AG04450 (cell line): ENCODE measurements at places on chromosomes 3 and 15.

DNA sequence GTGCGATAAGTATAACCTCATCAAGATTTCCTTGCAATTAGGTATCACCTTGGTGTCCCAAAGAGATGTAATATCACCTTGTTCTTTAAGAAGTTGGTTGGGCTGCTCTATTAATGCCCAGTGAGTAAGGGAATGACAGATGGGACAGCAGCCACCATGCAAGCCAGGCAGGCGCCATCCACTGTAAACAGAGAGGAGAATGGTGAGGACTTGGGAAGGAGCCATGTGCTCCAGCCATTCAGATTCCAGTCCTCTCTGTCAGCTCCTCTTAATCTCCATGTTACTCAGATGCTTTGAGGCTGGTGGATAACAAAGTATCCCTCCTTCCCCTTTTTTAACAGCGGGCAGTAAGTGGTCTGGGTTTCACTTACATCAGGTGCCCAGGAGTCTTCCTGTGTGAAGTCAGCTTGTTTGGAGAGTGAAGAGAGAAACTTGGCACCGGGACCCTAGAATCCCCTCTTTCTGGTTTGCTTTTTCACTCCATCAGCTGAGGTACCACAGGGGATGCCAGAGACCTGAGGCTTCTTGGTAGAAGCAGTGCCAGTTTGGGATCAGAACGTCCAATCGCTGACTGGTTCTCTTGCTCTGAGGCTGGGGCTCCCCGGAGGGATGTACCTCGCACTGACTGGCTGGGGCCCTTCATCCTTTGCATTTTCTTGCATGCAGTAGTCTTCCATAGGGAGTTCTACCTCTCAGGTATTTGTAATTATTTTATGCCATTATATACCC lies 29.5 kb downstream of the SLCO3A1 start:
- no peak for DNase-seq

GRCh38 chr3:6512172-6512800 lies 348.6 kb upstream of the GRM7 start:
- no peak for DNase-seq

DNA sequence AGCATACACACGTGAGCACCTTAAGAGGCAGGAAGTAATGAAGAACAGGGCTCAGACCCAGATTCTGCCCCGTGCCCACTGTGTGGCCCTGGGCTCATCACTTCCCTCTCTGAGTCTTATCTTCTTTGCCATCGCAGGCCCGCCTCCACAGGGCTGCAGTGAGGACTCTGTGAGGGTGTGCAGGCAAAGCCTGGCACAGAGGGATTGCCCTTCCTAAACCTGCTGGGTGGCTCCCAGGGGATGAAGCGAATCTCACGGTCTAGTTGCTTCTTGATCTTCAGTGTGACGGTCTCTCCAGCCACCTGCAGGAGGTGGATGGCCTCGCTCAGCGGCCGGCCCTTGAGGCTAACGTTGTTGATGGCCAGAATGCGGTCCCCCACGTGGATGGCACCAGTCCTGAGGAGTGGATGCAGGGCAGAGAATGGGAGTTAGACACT lies 32.8 kb downstream of the GRIP2 start:
- DNase-seq: no peak

DNA sequence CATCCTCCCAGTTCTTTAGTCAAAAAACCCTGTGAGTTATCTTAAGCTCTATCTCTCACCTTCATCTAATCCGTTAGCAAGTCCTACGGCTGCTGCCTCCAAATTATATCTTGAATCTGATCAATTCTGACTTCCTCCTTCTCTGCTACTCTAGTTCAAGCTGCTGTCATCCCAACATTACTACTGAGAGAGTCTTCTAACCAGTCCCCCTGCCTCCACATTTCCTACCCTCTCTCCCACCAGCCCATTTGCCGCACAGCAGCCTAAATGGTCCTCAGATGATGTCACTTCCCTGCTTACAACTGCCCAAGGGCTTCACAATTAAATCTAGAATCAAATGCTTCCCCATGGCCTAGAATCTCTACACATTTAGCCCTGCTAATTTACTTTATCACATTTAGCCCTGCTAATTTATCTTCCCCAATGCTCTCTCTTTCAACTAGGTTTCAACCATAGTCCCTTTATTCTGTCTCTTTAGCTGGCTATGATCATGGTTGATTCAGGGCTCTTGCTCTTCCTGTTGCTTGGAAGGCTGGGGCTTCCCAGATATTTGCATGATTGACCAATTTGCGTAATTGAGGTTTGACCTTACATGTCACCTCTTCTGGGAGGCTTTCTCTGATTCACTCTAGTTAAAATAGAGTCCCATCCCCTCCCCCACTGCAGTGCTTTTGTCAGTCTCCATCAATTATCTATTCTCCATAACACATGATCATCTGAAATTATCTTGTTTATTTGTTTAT lies 11.0 kb upstream of the ARL14 start:
- peak; percentile 69 for DNase-seq

DNA sequence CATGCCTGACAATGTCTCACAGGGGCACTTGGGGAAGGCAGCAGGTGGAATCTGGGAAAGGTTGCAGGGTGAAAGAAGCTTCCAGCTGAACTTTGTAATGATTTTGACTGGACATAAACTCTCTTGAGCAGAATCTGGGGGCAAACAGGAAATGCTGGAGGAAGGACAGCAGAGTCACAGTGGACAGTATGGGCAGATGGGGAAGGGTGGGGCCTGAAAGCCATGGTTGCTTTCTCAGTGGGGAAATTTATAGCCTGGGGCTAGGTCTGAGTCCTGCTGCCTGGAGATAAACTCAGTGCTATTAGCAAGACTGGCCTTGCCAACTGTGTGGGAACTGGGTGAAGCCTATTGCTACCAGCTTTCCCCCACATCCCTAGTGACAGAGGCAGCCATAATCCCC lies 203.2 kb downstream of the OSBPL10 start:
- no peak for DNase-seq

- no peak for DNase-seq
Observed at GRCh38 chr3:183369117-183369516, 59.3 kb downstream of the MCF2L2 start.

- DNase-seq: no peak
Observed at GRCh38 chr3:146382386-146382785, 87.0 kb downstream of the PLSCR2 start.

DNA sequence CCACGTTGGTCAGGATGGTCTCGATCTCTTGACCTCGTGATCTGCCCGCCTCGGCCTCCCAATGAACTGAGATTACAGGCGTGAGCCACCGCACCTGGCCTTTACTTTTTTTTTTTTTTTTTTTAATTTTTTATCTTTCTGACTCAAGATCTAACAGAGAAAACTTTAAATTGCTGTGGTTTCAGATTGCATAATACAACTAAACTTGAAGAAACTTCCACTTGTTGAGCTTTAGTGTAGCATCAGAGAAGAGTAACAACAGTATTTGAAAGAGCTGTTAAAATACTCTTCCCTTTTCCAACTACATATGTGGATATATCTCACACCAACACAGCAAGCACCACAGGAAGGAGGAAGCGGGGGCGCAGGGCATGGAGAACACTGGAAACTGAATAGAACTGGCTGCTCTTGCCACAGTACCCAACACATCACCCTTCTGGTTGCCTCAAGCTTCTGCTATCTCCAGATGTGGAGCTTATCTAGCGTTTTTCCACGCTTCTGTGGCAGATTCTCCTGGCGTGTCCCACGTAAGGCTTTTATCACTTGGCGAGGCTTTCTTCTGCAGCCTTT lies 45.4 kb downstream of the MAP6D1 start:
- no peak for DNase-seq

DNA sequence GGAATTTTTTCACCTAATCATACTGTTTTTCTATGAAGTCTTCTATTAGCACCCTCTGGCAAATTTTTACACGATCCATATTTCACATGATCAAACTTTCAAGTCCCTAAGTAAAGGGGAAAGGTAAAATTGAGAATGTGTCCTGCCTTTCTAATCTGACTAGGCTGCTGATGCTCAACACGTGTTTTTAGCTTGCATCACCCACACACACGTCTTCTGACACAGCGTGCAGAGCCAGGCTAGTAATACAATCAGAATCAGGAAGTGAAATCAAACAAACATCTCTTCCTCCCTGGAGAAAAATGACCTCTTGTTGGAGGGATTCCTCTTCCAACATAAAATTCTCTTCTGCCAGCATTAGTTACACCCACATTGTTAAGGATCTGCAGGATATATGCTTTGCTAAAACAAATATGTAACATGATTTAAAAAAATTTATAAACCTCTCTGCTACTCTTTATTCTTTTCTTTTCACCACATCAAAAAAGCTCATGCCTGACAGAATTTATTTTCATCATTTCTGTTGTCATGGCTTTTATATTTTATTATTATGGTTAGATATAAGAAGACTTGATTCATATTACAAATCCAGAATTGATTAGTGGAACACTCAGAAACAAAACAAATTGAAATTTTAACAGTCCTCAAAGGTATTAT lies 122.4 kb downstream of the RAP2B start:
- DNase-seq: peak; percentile 84

- no peak for DNase-seq
Observed at GRCh38 chr3:127383656-127384179, 95.9 kb upstream of the PRR20G start.

GRCh38 chr15:85870216-85871014 lies 75.7 kb upstream of the KLHL25 start:
- no peak for DNase-seq

DNA sequence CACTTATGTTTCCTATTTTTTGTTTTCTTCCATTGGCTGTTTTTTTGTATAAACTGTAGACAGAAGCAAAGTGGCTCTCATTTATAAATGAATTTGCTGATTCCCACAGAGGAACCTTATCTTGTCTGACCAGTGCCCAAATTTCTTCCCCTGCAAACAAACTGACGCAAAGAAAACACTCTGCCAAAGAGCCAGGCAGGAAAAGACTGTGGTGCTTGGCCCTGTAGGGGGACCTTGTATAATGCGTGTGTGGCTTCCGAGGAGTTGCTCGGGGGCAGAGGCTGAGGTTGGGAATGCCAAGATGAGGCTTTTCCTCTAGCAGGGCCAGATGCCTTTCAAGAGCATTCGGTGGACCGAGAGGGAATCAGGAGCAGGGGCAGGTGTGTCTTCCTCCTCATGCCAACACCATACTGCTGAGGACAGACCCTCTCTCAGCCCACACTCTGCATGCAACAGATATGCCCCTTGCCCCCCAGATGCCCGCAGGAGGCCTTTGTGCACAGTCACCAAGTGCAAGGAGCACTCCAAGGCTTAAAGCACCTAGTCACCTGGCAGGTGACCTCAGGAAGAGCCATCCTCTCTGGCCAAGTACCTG lies 104.3 kb upstream of the ABHD17C start:
- DNase-seq: no peak

- DNase-seq: no peak
Observed at GRCh38 chr3:144496141-144496835, 524.7 kb downstream of the DIPK2A start.

- DNase-seq: no peak
Observed at GRCh38 chr3:62374341-62375218, 1.2 kb upstream of the FEZF2 start.
